Stimulated activated CD4-positive, alpha-beta T cell treated with anti-CD3 and anti-CD28 coated beads, Interleukin-15, amount 100 ng/mL, for 48 hours (primary cell): ENCODE measurements at places on chromosomes 16 and 17.

- DNase-seq, result no peak
Observed at GRCh38 chr17:74305865-74306654, 20.0 kb upstream of the KIF19 start.

GRCh38 chr17:79988185-79988971 lies 47.3 kb downstream of the TBC1D16 start:
- no peak for DNase-seq

GRCh38 chr17:74212209-74212912 lies 1.0 kb upstream of the TTYH2 start:
- no peak for DNase-seq

DNA sequence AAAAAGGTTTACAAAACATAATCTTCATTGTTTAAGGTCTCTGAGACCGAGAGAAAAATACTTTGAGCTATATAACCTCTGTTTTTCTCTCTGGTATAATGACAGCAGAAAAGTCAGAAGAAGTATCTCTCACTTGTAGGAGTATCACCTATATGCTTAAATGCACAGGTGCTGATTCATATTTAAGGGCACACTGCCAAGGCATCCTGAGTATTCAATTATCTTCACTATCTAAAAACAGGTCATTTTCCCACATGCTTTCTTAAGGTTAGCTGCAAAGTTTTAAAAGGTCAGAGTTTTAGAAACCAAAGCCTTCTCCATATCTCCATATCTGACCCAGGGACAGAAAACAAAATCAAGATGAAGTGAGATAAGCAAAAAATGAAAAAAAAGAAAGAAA lies 99.3 kb upstream of the C17orf78 start:
- no peak for DNase-seq

DNA sequence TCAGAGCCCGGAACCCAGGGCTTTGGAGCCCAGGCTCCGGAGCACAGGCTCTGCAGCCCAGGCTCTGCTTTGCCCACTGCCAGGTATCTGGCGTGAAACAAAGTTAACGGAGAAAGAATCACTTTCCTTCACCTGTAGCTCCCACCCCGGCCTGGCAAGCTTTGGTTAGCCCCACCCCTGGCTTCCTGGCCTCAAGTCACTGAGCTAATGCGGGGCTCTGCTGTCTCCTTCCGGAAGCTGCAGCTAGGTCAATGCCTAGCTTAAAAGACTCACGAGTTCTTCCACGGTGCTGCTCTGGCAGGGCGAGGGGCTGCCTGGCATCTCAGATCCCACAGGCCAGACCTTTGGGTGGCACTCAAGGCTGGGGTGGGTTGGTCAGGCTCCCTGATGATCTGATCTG lies 21.1 kb upstream of the SPPL2C start:
- DNase-seq, result no peak

- DNase-seq, result no peak
Observed at GRCh38 chr17:68790931-68791330, 164.3 kb downstream of the ABCA8 start.

DNA sequence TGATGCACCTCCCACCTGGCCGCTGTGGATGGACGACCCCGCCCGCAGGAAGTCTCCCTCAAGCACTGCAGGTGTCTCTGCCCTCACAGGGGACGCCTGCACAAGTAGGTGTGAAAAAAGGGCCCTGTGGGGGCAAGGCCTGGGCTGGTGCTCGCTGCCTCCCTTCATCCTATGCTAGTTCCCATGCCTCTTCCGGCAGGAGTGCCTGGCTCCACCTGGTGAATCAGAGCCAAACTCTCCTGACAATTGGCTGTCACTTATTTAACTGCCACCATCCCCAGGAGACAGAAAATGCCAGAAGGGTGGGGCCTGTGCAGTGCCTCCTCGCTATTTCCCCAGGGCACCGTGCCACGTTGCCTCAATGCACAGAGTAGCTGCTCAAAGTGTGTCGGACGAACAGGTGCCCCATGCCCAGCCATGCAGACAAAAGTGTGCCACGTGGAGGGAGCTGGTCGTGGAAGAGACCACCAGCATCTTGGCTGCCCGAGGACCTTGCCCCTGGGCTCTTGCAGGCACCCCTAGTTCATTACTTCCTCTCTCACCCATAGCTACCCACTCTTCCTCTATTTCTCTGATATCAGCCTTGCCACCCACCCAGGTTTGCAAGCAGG lies 170.7 kb downstream of the SEC14L1 start:
- no peak for DNase-seq

- DNase-seq, result no peak
Observed at GRCh38 chr16:6496996-6497395, 835.6 kb upstream of the RBFOX1 start.

DNA sequence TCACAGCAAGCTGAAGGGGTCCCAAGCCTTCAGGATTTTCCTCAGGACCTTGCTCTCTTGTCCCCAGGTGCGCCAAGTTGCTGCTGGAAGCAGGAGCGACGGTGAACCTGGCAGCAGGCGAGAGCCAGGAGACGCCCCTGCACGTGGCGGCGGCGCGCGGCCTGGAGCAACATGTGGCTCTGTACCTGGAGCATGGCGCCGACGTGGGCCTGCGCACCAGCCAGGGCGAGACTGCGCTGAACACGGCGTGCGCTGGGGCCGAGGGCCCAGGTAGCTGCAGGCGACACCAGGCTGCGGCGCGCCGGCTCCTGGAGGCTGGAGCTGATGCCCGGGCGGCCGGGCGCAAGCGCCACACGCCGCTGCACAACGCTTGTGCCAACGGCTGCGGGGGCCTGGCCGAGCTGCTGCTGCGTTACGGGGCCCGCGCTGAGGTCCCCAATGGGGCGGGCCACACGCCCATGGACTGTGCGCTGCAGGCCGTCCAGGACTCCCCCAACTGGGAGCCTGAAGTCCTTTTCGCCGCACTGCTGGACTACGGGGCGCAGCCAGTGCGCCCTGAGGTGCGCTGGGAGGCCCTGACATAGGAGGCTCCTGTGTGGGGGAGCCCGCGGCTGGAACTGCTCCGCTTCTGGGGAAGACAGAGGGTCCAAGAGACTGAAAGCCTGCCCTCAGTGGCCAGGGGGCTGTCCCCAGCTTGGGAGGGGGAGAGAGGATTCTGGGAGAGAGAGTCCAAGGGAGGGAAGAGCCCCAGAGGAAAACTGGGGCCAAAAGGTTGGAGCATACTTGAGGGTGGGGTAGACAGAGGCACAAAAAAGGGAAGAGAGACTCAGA lies 6.4 kb downstream of the ASB16 start:
- DNase-seq, result no peak

DNA sequence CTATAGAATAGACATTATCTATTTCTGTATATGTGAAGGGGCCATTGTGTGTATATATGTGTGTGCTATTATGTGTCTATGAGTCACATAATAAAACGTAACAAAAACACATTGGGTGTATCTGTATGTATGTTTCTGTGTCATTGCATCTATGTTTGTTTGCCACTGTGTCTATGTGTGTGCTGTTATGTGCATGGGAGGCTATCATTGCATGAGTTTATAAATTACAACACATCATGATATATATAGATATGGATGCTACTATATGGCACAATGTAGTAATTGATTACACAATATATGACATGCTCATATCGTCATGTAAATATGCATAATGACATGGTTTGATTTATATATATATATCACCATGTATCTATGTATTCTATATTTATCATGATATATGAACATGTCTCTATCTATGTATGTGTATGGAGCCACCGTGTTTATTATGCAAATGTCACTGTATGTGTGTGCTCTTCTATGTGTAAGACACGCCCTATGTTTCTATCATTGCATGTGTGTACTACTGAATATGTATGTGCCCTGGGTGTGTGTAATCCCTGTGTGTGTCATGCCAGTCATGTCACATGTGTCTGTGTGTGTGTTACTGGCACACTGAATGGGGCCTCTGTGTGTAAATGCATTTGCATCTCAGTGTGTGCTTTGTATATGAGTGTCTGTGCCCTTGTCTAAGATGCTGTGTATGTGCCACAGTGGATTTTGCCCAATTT lies 1.4 kb upstream of the TSPOAP1 start:
- no peak for DNase-seq

DNA sequence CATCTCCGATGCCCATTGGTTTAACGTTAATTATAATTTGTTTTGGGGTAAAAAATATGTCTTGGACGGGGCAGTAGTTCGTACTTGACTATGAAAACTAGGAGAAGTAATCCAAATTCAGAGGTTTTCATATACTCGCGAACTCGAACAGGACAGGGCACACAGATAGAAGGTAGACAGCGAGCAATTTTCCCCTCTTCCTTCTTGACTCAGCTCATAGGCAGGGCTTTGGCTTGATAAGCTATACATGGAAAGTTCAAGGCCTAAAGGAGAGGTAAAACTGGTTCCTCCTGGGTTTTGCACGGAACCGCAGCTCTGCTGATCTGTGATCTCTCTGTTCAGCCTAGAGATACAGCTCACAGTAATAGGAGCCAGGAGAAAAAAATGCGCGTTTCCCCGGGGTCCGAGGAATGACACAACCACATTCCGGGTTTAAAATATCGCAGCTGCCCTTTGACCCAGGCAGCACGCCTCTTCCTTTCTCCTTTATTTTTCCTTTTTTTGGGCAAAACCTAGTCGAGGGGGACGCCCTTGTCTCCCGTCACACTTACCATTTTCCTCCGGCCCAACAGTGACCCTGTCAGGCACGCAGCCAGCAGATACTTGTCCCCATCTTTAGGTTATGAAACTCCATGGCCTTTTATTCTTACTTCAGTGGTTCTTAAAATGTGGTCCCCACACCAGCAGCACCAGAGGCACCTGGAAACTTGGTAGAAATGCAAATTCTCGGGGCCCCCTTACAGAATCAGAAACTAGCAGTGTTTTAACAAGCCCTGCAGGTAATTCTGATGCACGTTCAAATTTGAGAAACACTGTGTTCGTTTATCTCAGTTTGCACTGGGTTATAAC lies 1.7 kb upstream of the LASP1 start:
- DNase-seq, result no peak

GRCh38 chr16:47492428-47493377 lies 31.6 kb downstream of the PHKB start:
- no peak for DNase-seq

- no peak for DNase-seq
Observed at GRCh38 chr16:29804455-29805231, 1.7 kb upstream of the MAZ start.

DNA sequence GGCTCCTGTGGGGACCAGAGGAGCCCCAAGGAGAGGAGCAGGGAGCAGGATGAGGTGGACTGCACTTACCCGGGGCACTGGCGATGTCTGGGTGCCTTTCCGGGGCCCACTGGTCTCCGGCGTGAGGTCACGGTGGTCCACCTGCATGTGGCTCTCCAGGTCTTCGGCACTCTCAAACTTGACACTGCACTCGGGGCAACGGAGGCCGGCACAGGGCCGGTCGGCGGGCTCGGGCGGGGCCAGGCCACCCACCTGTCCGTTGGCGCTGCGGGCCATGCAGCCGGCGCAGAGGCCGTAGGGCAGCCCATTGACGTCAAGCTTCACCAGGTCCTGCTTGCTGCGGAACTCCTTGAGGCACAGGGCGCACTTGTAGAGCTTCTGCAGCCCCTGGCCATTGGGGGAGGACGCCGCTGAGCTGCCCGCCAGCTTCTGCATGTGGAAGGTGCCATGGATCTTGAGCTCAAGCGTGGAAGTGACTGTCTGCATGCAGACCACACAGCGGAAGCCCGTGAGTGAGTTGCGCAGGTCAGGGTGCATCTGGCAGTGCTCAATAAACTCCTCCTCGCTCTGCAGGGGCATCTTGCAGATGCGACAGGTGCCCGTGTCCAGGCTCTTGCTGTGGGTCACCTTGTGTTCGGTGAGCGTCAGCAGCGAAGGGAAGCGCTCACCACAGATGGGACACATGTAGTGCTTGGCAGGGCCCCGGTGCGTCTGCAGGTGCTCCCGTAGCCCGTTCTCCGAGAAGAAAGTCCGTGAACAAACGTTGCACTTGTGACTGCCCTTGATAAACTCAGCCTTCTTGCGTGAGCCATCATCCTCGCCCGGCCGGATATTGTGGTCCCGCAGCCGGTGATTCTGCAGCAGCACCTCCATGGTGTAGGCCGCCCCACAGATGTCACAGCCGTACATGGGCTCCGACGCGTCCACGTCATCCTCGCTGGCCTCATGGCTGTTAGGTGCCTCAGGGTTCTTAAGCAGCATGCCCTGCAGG lies 220.0 kb downstream of the ZNF423 start:
- DNase-seq, result no peak

DNA sequence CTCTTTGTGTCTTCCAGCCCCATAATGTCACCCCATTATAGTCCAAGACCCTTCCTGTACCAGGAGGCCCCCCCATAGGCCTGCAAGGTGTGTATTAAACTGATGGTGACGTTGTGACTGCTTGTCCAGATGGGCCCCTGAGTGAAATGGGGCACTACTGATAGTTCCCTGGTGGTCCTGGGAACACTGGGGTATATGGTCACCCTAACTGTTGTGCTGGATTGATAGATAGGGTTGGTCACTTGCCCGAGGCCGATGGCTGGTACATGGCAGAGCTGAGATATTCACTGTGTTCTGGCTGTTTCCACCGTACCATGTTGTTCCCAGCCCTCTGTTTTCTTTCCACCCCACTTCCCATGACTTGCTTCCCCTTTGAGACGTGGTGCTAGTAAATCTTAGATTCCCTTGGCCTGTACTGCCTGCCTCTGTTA lies 4.3 kb downstream of the CNP start:
- no peak for DNase-seq

GRCh38 chr17:81641825-81642489 lies 5.0 kb downstream of the TSPAN10 start:
- DNase-seq, result no peak

DNA sequence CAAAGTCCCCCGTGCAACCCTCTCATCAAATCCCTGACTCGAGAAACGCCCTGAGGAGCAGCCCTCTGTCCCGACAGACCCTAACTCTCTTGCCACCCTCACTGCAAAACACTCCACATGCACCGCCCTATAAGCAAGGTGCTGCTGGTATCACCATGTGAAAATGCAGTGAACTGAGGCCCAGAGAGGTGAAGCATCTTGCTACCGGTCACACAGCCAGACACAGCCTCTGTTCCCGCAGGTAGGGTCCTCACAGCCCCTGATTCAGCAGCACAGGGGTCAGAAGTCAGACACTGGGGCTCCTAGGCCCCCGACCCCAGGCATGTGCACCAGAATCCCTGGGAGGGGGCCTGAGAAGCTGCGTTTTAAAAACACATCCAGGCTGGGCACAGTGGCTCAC lies 1.1 kb downstream of the CIBAR2 start:
- no peak for DNase-seq

- DNase-seq, result peak; percentile 49
Observed at GRCh38 chr17:75412455-75413317, 7.2 kb upstream of the GRB2 start.

DNA sequence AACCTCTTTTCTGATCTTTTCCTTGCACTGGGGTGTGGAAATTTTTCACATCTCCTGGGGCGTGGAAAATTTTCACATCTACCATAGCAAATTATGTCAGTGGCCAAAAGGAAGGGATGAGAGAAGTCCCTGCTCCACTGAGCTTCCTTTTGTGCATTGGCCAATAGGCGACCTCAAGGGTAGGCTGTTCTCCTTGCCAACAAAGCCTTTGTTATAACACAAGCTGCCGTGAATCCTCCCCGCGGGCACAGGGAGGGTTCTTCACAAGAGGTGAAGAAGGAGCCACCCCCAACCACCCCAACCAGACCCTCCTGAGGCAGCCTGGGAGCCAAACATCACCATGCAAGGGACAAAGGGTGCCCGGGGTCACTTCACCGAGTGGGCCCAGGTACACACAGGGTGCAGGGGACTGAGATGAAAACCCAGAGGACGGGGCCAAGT lies 6.5 kb downstream of the SLC5A11 start:
- no peak for DNase-seq

- no peak for DNase-seq
Observed at GRCh38 chr17:39225959-39226683, 376 bp upstream of the STAC2 start.

- DNase-seq, result no peak
Observed at GRCh38 chr17:55727920-55728319, 5.3 kb upstream of the TMEM100 start.

- no peak for DNase-seq
Observed at GRCh38 chr16:67803894-67804293, 2.5 kb downstream of the RANBP10 start.

GRCh38 chr17:6041246-6041645 lies 28.9 kb upstream of the WSCD1 start:
- no peak for DNase-seq
